ENCODE measurements at places on chromosomes 7 and 10.
A peak's percentile ranks its signal among the peaks of the same experiment; 100 is the strongest.

DNA sequence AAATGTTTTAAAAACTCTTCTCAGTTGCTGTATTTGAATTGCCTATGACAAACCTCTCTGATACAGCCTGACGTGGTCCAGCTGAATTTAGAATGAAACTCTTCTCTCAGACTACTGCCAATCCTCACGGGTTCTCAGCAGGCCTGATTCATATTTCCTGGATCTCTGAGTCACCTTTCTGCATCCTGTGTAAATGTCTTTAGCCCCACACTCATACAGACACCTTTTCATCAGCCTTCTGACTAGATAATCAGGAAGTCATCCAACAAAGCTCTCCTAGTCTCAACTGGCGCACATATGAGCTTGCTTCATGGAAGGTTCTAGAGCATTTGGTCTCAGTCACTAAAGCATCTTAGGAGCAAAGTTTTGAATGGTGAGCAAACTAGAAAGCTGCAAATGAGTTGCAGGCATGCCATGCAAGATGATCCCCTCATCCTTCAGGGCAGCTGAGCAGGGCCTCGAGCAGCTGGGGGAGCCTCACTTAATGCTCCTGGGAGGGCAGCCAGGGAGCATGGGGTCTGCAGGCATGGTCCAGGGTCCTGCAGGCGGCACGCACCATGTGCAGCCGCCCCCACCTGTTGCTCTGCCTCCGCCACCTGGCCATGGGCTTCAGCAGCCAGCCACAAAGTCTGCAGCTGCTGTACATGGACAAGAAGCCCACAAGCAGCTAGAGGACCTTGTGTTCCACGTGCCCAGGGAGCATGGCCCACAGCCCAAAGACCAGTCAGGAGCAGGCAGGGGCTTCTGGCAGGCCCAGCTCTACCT lies 182.8 kb downstream of the ARHGAP12 start:
- DNase-seq: peak; percentile 4

GRCh38 chr10:4190876-4191275 lies 405.9 kb upstream of the KLF6 start:
- no peak for DNase-seq

DNA sequence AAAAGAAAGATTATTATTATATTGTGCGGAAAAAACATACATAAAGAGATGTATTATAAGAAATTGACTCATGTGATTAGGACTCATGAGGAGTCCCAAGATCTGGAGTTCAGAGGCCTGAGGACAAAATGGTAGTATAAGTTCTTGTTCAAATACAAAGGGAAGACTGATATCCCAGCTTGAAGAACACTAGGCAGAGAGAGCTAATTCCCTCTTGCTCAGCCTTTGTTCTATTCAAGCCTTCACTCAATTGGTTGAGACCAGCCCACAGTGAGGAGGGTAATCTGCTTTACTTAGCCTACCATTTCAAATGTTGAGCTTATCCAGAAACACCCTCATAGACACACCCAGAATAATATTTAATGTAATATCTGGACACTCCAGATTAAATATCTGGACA lies 1683.8 kb downstream of the REEP3 start:
- no peak for DNase-seq

GRCh38 chr7:16062269-16062668 lies 359.1 kb downstream of the CRPPA start:
- DNase-seq: no peak

Data from activated T-helper 1 cell treated with Interleukin-2 at 50 U/mL for 16 hours (primary cell).